ENCODE measurements at places on chromosomes 1 and 21.

DNA sequence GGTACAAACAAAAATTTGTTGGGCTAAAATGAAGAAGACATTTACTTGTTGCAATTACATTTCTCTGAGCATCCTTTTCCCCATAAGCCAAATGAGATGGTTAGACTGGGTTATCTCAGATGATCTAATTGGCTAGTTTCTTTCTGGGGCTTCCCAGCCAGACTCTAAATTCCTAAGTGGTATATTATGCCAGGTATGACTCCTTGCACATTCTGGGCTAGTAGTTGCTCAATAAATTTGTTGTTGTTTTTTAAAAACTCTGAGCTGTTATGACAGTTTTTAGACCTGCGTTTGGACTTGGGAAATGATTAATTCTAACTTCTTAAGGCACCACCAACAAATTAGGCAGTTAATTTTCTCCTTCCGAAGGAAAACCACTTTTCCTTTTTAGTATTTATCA is 66.1 kb downstream of the UCK2 start:
- no peak for DNase-seq

GRCh38 chr1:85296980-85297379 is 20.5 kb upstream of the BCL10 start:
- DNase-seq, result no peak

DNA sequence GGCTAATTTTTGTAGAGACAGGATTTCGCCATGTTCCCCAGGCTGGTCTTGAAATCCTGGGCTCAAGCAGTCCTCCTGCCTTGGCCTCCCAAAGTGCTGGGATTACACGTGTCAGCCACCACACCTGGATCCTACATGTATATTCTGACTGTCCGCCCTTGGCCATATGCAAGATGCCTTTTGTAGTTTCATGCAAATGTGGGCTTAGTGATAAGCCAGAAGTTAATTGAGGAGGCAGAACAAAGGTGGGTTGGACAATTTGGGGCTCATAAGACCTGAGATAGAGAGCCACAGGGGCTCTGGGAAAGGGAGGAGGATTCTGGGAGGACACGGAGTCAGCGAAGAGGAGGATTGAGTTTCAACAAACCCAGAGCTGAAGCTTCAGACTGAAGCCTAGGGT is 24.9 kb downstream of the ALPL start:
- no peak for DNase-seq

- no peak for DNase-seq
Observed at GRCh38 chr1:38285807-38286530, 239.4 kb upstream of the POU3F1 start.

DNA sequence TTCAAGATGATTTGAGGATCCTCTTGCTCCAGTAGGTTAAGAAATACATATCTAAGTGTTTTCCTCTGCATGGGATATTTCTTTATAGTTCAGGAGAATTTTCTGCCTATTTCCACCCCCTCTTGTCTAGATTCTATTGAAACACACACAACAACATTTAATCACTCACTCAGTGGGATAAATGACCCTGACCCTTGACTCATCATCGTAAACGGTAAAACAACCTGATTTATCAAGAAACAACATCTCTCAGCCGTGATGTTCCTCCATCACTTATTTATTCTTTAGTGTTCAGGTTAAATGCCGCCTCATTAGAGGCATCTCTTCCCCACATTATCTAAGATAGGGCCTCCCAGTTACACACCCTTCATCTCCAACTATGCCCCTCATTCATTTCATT is 208.7 kb upstream of the FMN2 start:
- no peak for DNase-seq

DNA sequence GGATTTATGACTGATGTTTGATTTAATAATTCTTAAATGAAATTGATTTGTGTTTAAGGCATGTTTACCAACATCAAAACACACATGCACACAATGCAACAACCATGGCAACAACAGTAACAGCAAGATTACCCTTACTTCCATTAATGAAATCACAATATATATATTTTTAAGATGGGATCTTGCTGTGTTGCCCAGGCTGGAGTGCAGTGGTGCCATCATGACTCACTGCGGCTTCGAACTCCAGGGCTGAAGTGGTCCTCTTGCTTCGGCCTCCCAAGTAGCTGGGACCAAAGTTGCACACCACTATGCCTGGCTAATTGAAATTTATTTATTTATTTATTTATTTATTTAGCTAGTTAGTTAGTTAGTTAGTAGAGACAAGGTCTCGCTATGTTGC is 27.7 kb downstream of the NEK7 start:
- DNase-seq, result no peak

- DNase-seq, result no peak
Observed at GRCh38 chr1:35644204-35644603, 2.9 kb upstream of the PSMB2 start.

DNA sequence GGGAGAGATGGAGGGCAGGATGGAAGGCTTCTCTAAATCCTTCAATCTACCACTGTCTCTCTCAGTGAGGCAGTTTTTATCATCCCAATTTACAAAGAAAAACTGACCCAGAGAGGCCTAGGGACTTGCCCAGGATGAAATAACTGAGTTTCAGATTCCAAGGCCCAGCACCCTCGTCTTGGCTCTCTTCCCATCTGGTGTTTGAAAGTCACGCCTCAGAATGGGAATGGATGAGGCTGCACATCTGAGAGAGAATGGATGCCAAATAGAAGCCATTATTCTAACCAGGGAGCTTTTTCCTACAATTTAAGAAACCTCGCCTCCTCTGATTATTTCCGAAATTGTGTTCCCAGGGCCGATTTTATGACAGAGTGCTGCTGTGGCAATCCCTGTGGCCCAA is 10.6 kb upstream of the KCNN3 start:
- DNase-seq, result no peak

GRCh38 chr1:53307037-53307436 is 20.8 kb downstream of the LRP8 start:
- no peak for DNase-seq
